ENCODE measurements at places on chromosomes 6 and 20. TPM values are rescaled to one million over a fixed set of nuclear protein-coding genes. Genes with fewer than 3 reads are reported as not detected.
A peak's percentile ranks its signal among the peaks of the same experiment; 100 is the strongest.

Gene UBE2V1
- total RNA-seq: 161 TPM

Gene CRISP3
- not detected for total RNA-seq

Gene HLA-DQB2
- total RNA-seq: 7.2 TPM

Gene HMGCLL1
- total RNA-seq: not detected

Gene COL9A3
- total RNA-seq: 5.2 TPM

Gene HLA-F
- 65.8 TPM for total RNA-seq

Gene KCNK5
- total RNA-seq: not detected

Gene SULF2
- total RNA-seq: not detected

Gene NKX2-2
- total RNA-seq: not detected

Gene ULBP3
- total RNA-seq: 4.3 TPM

DNA sequence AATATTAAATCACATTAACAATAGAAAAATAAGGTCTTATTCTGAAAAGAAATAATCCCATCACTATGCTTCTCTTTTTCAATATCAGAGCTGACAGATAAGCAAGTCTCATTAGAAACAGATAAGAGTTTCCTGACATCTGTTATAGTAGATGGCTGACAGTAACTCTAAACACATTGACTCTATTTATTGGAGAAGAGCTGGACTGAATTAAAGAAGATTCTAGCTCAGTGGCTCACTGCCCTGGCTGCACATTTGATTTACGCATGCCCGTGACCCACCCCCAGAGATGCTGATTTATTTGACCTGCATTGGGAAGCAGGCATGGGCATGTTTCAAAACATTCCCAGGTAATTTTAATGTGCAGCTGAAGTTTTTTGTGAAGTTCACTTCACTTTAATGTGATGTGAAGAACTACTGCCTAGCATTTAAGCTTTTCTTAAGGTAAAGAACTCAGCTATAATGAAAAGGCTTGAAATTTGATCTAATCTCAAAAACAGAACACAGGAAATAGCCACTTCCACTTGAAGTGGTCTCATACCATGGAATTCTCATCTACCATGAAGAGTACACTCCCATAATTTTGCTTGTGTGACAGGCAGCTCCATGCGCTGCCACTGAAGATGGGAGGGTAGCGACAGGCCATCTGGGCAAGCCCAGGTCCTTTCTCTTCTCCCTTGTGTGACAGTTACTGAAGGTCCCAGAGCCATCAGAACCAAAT lies 162.3 kb downstream of the TPBG start:
- no peak for DNase-seq

DNA sequence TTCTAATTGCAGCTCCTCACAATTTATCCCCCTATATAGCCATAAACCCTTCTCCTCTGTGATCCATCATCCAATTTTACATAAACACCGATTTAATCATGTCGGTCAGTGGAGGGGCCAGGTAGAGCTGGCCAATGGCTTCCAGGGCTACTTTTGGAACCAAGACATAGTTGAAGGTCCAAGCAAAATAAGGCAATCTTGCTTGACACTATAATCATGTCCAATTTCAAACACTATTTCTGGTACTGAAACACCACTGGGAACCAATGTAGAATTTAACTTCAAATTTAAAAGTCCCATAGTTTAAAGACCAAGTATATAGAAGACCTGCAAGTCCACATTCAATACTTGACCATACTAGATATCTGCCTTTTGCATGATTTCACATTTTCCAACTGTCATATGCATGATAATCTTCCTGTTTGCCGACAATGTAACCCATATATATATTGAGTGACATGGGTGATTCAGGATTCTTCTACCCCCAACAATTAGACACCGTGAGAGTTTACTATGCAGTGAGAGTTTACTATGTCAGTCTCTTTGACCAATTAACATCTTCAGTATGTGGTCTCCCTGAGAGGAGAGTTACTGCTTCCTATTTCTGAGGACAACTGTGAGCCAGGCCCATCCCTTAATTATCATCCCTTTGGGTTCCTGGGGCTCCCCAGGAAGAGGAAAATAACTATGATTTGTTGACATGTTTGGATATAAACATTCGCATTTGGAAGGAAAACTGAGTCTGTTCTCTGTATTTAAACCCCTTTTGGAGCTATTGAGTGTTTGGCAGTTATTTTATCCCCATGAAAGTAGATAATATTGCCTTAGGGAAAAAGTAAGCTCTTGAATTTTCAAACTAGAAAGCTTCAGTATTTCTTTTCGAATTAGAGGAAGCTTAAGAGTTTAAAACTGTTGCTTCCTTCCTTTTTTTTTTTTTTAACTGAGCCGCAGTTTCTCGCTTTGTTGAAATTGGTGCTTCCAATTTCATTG lies 31.8 kb downstream of the SAMD3 start:
- DNase-seq: no peak

DNA sequence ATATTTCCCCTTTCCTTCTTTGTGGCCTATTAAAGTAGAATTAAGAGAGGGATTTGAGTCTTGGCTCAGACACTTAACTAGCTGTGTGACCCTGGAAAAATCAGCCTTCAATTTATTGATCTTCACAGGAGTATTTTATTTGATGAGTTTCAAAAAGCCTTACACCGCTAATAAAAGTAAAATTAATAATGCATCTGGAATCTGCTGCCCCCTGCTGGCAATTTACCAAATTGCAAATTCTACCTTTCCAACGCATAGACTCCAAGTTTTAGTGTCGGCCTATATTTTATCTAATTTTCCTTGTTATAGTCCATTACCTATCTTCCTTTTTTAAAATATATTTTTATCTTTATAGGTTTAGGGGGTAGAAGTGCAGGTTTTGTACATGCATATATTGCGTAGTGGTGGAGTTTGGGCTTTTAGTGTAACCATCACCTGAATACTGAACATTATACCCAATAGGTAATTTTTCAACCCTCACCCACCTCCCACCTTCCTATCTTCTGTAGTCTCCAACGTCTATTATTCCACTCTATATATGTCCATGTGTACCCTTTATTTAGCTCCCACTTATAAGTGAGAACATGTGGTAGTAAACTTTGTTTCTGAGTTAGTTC lies 46.3 kb downstream of the GOPC start:
- peak; percentile 32 for DNase-seq

DNA sequence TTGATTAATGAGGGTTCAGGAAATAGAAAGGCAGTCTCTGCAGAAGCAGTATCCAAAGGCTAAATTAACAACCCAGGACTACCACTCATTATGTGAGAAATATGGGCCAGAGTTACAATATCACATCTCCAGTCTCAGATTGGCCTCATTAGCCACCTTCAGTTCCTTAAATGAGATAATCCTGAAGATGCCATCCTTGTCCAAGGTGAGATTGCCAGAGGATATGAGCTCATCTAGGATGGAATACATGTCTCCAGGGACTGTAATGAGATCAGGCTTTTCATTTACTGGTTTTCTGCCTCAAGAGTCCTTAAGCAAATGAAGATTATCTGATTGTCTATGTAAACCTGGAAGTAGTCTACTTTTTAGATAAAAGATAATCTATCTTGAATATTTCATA lies 196.3 kb downstream of the FUT9 start:
- no peak for DNase-seq

- no peak for DNase-seq
Measured at GRCh38 chr6:7550433-7550801, 8.9 kb downstream of the DSP start.

DNA sequence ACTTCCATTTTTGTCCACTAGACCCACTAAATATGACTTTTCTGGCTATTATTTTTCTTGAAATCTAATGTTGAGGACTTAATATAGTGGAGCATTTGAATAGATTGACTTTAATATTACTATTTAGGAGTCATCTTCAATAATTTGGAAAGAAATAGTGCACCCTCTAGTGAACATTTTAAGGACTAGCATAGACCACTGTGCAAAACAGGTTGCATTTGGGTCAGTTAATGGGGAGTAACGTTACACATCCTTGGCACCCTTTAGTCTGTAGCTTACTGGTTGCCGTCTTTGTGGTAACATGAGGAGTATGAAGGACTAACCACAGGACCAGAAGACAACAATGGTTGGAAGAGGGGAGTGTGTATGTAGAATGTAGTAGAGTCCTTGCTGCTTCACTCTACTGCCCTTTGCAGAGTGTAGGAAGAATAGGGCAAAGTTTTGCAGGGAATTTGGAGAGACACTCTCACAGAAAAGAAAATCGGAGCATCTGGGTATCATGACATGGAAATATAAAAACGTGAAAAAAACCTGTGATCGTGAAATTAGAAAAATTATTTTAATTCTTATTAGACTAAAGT lies 25.2 kb downstream of the RFPL4B start:
- DNase-seq: peak; percentile 1

GRCh38 chr6:145539831-145540230 lies 195.5 kb downstream of the EPM2A start:
- DNase-seq: no peak

- peak; percentile 69 for DNase-seq
Measured at GRCh38 chr6:89792881-89793280, 26.7 kb downstream of the MDN1 start.

- no peak for DNase-seq
Measured at GRCh38 chr20:36471885-36472636, 69.3 kb upstream of the MYL9 start.

DNA sequence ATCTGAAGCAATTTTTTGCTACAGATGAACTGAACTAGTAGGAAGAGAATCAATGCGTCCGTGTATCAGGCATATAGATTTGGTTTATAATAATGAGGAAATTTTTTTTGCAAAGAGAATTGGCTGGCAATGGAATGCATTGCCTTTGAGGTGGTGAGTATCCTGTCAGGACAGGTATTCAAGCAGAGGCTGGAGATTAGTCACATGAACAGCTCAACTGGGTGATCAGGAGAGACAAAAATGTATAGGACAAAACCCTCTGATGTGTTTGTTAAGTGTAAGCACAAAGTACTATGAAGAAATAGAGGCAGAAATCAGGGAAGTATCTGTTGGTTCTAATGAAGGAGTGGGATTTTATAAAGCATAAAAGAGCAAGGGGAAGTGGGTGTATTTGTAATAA lies 80.5 kb downstream of the ISM1 start:
- no peak for DNase-seq

- DNase-seq: no peak
Measured at GRCh38 chr6:160103825-160104100, 17.9 kb upstream of the SLC22A1 start.

DNA sequence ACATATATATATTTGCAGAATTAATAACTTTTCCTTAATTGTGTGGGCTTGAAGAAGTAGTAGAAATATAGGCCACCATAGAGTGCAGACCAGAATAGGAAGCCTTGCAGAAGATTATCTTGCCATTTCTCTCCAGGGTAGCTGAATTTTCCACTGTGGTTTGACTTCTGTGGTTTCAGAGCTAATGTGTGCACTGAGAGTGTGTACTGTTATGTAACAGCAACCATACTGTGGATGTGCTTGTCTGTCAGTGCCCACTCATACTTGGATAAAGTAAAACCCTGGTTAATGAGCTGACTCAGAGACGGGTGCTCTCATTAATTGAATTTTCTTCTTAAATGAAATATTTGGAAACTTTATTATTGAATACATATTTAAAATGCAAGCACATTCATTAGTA lies 57.2 kb downstream of the CEP43 start:
- peak; percentile 21 for DNase-seq

DNA sequence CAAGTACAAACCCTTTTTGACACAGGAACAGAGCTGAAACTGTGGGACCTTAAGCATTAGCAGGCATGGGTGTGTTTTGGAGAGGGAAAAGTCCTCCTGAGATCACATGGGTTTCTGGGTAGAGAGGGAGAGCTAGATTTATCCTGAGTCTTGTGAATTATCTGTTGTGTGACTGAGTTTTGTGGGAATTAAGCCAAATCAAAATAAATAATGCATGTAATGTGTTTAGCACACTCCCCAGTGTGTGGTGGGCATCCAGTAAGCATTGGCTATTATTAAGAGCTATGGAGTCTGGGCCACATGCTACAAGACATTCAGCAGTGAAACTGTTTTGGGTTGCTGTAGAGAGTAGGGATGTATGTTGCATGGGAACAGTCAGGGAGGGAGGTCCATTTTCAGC lies 75.3 kb upstream of the JAG1 start:
- DNase-seq: no peak

- no peak for DNase-seq
Measured at GRCh38 chr6:81777586-81778268, 25.2 kb upstream of the TENT5A start.

DNA sequence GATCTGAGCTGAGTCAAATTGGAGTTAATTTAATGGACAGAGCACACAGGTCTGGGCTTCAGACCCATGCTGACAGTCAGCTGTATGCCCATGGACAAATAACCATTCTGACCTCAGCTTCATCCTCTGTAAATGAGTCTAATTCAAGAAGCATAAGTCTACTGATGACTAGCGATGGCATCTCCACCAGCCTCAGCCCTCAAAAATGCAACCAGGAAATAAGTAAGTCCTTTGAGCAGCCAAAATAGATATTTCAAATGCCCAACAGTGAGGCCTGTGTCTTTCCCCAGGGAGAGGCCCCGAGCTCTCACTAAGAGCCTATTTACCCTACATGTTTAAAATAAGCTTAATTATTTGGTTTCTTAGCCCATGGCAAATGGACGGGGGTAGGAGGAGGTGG lies 114.2 kb upstream of the MTHFD1L start:
- no peak for DNase-seq

GRCh38 chr6:50602292-50602691 lies 111.0 kb upstream of the TFAP2D start:
- DNase-seq: peak; percentile 36

GRCh38 chr6:76885861-76886301 lies 577.4 kb downstream of the HTR1B start:
- no peak for DNase-seq

- no peak for DNase-seq
Measured at GRCh38 chr6:154593122-154593521, 82.6 kb upstream of the CNKSR3 start.

DNA sequence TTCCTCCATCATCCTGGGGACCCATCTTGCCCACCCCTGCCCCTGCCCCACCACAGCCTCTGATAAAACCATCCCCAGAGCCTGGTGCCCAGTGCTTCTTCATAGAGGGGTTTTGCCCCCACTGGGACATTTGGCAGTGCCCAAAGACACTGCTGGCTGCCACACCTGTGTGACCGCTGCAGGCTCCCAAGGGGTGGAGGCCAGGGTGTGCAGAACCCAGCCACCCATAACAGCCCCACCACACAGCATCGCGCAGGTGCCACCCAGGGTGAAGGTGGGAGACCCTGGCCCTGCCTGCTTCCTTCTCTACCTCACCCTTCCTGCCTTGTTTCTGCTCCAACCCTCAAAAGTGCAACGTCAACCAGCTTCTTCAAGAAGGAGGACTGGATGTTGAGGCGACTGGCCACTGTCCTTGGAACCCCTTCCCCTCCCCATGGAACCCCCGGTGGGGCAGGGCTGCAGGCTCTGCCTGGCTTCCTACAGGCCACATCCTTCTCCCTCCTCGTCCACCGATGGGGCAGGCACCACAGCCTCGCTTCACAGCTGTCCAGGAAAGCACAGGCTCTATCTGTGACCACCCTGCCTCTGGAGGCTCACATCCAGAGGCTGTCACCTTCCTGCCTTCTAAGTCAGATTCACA lies 79.2 kb upstream of the MPC1 start:
- DNase-seq: peak; percentile 42

GRCh38 chr20:19691125-19691524 lies 66.9 kb upstream of the RIN2 start:
- no peak for DNase-seq

- no peak for DNase-seq
Measured at GRCh38 chr6:141610741-141611140, 522.0 kb upstream of the GJE1 start.

- DNase-seq: no peak
Measured at GRCh38 chr20:39899881-39900280, 789.2 kb downstream of the MAFB start.

GRCh38 chr6:108714766-108715414 lies 133.3 kb upstream of the ARMC2 start:
- DNase-seq: no peak

Data from OCI-LY7 (cell line).